ENCODE measurements at places on chromosomes 1 and 21.

GRCh38 chr1:47618830-47619229 lies 181.0 kb downstream of the FOXD2 start:
- no peak for DNase-seq

DNA sequence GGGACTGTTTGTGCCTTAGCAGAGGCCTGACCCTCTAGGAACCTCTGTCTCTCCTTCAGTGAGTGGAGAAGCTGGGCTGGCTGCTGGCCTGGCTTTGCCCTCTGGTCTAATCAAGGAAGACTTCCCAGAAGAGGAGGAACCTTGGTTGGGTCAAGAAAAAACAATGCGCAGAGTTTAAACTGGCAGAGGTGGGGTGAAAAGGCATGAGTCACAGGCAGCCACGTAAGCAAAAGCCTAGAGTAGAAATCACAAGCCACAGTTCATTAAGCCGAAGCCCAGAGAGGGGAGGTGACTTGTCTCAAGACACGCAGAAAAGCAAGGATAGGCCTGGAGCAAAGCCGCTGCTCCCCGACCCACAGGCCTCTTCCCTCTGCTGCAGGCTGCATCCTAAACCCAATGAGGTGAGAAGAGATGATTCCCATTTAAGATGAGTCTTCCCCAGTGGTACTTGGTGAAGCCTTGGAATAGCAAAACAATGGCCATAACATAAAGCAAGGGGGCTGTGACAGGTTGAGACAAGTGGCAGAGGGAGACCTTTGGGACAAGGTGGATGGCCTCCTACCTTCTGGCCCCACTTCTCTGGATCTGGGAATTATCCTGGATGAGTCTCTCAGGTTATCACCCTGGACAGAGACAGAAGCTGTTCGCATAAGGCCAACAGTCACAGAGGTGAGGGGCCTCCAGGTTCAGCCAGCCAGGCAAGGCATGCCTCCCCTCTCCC lies 7.7 kb downstream of the PDZK1IP1 start:
- no peak for DNase-seq

- no peak for DNase-seq
Measured at GRCh38 chr1:198880818-198881597, 242.2 kb downstream of the PTPRC start.

GRCh38 chr1:220775240-220775853 lies 11.4 kb upstream of the MTARC1 start:
- DNase-seq = peak; percentile 39

DNA sequence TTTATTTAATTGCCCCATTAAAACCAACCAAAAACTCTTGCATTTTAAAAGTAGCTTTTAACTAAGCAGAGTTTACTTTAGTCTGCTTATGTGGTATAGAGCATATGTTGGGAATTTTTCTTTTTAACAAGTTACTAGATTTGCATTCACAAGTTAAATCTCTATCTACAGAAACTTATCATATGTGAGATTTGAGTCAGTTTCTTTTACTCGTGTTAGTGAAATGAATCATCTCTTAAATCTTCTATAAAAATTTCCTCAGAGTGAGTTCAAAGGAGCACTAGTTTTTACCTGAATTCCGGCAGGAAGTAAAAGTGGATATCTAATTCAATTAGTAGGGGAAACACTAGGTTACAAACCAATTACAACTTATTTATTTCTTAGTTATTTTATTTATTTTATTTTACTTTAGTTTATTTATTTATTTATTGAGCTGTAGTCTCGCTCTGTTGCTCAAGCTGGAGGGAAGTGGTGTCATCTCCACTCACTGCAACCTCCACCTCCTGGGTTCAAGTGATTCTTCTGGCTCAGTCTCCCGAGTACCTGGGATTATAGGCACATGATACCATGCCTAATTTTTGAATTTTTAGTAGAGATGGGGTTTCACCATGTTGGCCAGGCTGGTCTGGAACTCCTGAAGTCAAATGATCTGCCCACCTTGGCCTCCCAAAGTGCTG lies 1609.6 kb upstream of the B3GALT2 start:
- DNase-seq = no peak

GRCh38 chr1:25096307-25097150 lies 135.8 kb downstream of the SYF2 start:
- no peak for DNase-seq

DNA sequence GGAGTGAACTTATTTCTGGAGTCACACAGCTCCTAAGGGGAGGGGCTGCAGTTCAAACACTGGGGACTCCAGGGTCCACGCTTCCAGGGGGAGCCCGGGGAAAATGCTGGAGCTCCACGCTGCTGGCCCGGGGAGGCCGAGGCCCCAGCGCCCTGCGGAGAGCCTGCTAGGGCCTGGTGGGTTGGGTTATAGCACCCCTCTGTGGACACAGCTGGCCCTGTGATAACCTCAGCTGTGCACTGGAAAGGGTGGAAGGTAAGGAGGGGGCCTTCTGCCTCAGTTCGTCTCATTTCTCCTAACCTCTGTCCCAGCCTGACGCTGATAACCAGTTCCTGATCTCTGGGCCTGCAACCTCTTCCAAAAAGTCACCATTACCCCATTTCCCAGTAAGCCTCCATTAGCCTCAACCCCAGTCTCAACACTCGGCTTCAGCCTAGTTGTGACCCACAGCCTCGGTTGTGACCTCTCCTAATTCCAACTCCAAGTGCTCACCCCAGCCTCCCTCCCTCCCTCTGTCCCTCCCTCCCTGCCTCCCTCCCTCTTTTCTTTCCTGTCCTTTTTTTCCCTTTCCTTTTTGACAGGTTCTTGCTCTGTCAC lies 7.1 kb downstream of the NBL1 start:
- DNase-seq = no peak

GRCh38 chr1:110344152-110344551 lies 5.0 kb downstream of the RBM15 start:
- no peak for DNase-seq

DNA sequence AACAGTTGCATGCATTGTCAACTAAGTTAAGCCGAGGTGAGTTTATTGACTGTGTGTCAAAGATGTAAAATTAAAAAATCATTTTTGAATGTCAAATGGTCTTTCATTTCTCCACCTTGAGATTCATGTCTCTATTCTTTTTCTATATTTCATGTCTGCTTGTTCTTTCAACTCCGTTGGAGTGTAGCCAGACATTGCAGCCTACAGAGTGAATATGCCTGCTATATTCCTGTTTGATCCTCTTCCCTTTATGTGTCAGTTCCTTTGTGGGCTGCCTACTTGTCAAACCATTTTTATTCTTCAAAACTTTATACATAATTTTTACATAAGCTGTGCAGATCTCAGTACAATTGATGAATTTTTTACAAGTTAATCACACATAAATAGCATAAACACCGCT lies 1325.8 kb upstream of the PRMT6 start:
- DNase-seq = no peak
